ENCODE measurements at places on chromosomes 4 and X. TPM values are rescaled to one million over a fixed set of nuclear protein-coding genes. Genes with fewer than 3 reads are reported as not detected.

- no peak for DNase-seq
Measured at GRCh38 chr4:73866246-73866645, 2.9 kb upstream of the CXCL1 start.

DNA sequence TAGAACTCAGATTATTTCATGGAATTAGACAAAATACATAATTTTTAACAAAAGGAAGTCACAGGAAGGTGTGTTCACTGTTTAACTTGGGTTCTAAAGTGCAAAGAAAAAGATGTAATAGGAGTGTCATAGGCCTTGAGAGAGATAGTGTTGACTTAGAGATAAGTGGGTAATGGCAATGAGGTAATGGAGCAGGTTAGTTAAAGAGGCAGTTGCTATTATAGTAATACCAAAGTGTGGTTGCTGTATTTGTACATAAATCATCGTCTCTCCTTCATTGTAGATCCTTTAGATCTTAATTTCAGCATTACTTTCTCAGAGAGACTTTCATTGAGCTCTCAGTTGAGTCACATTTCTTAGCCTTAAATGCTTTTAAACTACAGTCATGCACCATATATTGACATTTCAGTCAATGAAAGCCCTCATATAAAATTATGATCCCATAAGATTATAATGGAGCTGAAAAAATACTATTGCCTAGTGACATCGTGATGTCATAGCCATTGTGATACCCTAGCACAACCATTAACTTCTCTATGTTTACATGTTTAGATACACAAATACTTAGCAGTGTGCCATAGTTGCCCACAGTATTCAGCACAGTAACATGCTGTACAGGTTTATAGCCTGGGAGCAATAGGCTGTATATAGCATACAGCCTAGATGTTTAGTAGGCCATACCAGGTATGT, 245.4 kb downstream of the ADGRL3 start:
- DNase-seq, result no peak

DNA sequence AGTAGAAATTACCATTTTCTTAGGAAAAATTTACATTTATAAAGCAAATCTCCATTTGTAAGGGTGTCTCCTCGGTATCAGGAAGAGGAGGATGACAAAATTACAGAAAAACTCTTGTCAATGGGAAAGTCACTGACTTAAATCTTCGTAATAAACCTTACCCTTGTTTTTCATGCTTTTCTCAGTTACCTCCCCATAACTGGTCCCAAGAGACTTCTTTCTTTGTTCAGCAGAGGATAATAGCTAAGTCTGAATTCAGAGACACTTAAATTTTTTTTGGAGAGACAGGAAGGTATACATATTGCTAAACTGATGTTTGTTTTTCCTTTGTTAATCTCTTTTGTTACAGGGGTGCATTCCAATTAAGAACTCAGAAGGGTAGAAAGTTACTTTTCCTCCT, 125.5 kb upstream of the JADE1 start:
- no peak for DNase-seq

The TMEM35A gene
- not detected for total RNA-seq

DNA sequence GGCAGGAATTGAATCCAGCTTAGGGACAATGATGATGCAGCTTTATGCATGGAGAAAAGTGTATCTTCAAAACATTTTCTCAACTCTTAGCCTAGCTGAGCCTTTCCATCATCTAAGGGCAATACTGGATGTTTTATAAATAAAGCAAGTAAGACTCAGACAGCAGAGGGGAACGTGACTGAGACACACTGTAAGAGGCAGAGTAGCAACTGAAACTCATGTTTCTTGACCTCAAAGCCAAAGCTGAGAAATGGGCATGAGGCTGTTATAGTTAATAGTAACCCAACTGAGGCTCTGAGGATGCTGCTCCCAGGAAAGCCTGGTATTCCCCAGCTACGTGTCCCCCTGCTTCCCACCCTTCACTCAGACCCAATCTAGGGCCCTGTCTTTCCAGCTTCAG, 44.6 kb downstream of the ARHGEF9 start:
- no peak for DNase-seq

All from activated T-helper 1 cell treated with anti-CD3 and anti-CD28 coated beads, Interleukin-12 subunit alpha, Interleukin-12 subunit beta, Interleukin-2, Interleukin-4 antibody, amounts not matched to agents 30 ng/mL and 10 ng/mL and 1 ng/mL, durations not matched to agents 14 hours and 24 hours and 36 hours (primary cell).